ENCODE measurements at places on chromosomes 4 and X.

DNA sequence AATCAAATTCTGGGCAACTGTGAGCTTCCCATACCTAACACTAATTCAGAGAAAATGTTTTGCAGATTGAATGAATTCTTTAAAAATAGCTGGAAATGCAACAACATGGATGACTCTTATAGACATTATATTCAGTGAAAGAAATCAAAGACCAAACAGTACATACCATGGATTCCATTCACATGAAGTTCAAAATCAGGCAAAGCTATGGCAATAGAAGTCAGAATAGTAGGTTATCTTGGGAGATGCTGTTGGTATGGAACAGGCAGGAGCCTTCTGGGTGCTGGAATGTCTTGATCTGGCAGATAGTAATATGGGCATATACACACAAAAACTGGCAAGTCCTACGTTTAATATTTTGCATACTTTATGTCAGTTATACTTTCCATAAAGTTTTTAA, 25.5 kb upstream of the CBLL2 start:
- DNase-seq, result no peak

GRCh38 chr4:159352609-159353008, 249.7 kb downstream of the RAPGEF2 start:
- no peak for DNase-seq

DNA sequence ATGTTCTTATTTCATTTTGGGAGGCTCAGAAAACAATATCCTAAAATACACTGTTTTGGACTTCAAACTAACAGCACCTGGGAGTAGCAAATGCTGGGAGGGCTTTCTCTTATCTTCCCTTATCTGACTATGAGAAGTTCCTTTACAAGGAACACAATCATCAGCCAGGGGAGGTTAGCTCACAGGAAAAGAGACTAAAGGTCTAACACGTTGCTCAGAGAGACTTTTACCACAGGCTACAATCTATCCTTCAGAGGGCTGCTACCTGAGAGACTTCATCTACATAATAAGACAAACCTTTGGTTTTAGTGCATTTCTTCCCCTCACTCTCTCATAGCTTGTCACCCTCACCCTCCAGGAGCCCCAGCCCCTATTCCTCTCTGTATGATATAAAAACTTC, 35.8 kb downstream of the MEPE start:
- DNase-seq, result no peak

DNA sequence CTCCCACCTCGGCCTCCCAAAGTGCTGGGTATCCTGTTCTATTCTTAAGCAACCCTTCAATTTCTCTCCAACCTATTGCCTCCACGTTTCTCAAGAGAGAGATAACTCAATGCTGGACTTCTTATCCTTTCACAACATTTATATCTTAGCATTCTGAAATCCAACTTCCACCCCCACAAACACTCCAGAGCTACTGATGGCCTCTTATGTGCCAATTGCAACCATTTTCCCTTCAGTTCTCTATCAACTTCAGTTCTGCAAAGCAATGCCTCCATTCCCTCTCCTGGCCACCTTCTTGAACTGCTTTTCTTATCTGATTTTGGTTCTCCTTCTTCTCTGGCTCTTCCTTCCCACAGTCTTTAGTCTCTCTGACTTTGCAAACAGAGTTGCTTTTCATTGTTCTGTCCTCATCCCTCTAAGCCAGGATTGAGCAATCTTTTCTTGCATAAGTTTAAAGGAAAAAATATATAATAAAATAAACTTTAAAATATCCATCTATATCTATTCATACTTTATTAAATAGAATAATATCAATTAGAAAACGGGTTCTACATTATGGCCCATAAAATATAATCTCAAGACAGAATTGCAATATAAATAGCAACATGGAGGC, 3.6 kb upstream of the STBD1 start:
- DNase-seq, result peak; percentile 74

GRCh38 chr4:25984266-25984665, 70.2 kb downstream of the SMIM20 start:
- no peak for DNase-seq

DNA sequence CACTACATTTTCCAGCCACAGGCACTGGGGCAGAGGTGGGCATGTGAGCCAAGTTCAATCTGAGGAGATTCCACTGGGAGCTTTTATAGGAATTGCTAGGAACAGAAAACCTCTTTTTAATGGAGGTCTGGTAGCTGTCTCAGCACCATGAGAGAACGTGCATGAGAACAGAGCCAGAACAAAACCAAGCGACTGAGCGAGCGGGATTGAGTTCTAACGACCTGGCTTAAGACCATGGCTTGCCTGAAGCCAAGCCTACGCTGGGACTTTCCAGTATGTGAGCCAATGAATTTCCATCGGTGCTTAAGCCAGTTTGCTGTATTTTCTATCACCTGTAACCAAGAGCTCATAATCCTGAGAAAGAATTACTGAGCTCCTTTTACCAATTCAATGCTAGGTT, 183.7 kb downstream of the NR3C2 start:
- no peak for DNase-seq

GRCh38 chrX:6674734-6675133, 139.8 kb upstream of the VCX3A start:
- no peak for DNase-seq

DNA sequence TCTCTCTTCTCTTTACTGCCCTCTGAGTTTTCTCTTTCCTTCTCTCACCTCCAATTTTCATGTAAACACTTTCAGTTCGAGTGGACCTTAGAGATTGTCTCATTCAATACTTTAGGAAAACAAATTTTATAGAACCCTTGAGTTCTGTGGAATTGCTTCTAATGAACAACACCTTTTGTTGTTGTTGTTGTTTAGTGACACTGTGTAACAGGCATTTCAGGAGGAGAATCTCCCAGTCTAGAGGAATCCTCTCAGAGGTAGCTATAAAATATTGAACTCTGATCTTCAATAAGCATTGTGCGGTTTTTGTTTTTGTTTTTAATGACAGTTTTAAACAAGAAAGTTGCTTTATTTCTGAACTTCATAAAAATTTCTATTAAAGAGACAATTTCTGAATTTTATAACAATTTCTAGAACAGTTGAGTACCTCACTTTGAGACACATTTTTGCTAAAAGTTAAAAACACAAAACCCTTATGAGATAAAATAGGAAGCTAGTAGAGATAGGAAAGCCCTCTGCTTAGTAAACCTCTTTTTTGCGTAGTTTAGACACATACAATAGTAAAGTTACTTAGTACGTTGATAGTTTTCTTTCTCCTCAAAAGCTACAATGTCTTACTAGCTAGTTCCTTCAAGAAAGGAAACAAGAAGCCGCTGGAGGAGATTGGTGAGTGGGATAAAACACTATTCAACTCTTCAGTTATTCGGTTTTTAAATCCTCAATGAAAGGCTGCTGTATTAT, 38.8 kb downstream of the CLCN3 start:
- DNase-seq, result peak; percentile 11

- no peak for DNase-seq
Observed at GRCh38 chr4:56261027-56261426, 126.3 kb downstream of the AASDH start.

DNA sequence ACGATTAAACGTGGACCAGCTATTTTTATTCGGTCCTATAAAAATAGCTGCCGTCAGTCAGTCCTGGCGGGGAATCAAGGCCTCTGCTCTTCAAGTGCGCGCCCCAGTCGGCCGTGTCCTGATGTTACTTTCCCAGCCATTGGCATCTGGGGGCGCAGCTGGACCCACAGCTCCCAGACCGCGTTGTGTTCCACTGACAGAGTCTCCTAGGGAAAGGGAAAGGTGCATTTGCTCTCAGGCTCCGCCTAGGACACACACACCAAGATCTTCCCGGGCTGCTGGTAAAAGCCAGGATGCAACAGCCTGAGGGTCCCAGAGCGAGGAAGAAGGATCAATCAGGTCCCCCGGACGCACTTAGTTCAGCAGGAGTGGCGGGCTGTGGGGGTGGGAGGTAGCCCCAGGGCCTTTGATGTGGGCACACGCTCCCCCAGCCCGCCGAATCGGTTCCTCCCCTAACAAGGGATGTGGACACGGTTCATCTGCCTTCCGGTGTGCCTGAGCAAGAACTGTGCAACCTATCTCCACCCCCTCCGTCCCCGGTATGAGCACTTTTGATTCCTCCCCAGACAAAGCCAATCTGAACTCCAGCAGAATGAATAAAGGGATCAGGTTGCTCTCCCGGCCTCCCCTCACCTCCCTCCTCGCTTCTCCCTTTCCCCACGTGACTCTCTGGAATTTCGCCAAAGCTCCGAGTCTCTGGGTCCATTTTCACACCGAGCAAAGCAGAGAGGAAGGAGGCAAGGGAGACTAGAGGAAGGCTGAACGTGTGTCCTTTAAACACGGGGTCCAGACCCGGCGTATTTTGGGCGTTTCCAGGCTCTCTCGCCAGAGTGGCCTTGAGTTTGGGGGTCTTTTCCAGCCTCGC, 626 bp upstream of the FRAS1 start:
- DNase-seq, result no peak

DNA sequence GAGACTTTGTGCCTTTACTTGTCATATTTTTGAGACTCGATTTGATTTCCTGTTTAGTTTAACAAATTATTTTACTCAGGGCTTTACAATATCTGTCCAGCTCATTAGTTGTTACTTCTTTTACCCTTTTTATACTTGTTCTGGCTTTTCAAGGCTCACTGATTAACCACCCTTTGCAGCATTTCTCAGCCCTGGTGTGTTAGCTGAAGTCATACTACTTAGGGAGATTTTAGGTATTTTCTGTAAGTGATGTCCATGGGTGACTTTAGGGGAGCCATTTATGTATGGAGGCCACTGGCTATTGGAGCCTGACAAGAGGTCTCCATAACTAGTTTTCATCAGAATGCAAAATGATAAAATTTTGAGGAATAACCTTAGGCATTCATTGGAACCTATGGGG, 147.2 kb downstream of the RPA4 start:
- no peak for DNase-seq

GRCh38 chr4:171676555-171677215, 136.5 kb upstream of the GALNTL6 start:
- DNase-seq, result no peak

GRCh38 chr4:156999175-156999517, 27.5 kb upstream of the PDGFC start:
- no peak for DNase-seq

DNA sequence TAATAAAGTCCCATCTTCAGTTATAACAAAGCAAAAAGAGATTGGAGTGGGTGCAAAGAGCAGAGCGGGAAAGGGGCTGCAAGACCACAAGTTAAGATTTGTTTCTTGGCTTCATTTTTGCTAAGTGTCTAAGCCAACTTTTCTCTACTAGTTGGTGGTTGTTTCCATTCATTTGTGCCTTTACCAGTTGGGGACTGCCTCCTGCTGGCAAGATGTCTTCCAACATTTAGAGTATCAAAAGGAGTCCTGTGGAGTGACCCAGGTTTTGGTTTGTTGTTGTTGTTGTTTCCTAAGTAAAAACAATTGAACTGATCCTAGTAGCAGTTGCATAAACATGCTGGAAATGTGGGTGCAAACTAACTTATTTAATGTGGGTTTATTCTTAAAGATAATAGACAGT, 121.1 kb downstream of the SPATA18 start:
- no peak for DNase-seq

- no peak for DNase-seq
Observed at GRCh38 chr4:995311-996026, 2.3 kb upstream of the SLC26A1 start.

GRCh38 chrX:68648960-68649359, 1.5 kb downstream of the STARD8 start:
- DNase-seq, result no peak

GRCh38 chr4:124955476-124955875, 242.9 kb upstream of the ANKRD50 start:
- no peak for DNase-seq

- DNase-seq, result no peak
Observed at GRCh38 chrX:70262952-70263567, 3.1 kb upstream of the P2RY4 start.

GRCh38 chr4:121277194-121278105, 103.4 kb downstream of the QRFPR start:
- DNase-seq, result no peak

DNA sequence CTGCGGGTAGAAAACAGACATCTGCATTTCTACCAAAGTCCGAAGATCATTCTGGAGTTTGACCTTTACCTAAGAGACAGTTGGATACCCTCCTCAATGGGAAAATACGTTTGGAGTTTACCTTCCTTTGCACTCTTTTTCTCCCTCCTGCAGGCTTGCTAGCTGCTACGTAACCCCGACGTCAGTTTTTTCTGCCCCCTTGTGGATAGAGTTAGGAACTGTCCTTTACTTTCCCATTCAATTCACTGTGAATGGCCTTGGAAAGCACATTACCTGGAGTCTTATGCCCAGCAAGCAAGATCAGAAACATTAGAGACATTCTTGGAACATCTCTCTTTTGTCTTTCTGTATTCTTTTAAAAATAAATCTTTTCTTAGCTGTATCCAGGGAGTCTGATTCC, 250.7 kb downstream of the NAP1L3 start:
- peak; percentile 2 for DNase-seq

DNA sequence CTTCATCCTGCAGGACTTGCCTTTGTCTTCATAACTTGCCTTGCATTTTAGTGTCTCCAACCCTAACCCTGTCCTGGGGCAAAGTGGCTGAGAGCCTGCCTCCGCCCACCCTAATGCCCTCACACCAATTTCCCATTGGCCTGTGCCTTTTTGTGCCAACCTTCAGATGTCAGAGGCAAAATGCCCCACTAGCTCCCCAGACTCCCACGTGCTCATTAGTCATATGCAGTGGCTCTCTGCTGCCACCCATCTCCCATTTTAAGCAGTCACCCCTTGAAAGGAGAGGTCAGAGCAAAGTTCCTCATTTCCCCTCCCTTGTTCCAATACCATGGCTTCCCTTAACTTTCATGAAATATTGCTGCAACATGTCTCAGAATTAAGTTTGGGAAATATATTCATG, 74.8 kb upstream of the PASD1 start:
- peak; percentile 8 for DNase-seq

- DNase-seq, result no peak
Observed at GRCh38 chr4:70714079-70714887, 7.5 kb upstream of the RUFY3 start.

- DNase-seq, result peak; percentile 31
Observed at GRCh38 chr4:101345271-101345595, 2.1 kb downstream of the PPP3CA start.

DNA sequence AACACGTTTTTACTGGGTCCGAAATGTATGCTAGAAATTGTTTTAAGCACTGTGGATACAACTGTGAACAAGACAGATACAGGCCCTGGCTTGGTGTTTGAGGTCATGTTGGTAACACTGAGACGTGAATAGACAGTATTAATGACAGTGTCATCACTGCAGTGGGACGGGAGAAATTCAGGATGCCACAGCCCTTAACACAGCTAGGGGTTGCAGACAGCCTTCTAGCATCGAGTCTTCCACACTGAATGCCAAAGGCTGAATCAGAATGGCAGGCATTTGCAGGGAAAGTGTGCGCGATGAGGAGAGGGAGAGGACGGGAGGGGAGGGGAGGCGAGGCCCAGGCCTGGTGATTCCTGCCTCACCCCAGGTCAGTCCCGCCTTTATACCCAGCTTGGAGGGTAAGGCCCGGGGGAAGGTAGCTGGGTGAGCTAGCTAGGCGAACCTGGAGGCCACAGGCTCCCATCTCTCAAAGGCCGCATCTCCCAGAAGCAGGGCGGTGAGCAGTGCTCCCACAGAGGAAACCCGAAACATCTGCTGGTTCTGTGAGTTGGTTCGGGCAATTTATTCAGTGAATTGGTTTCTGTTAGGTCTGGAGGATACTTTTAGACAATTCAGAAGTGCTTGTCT, 44.1 kb upstream of the CLDN24 start:
- DNase-seq, result no peak

GRCh38 chrX:77431227-77431626, 16.0 kb upstream of the FGF16 start:
- DNase-seq, result peak; percentile 18

GRCh38 chrX:28586981-28587551, at the start of gene IL1RAPL1:
Gene IL1RAPL1, plus strand, starts transcription at chrX:28587446.
- DNase-seq, result no peak

GRCh38 chr4:156824451-156825060, 147.0 kb downstream of the PDGFC start:
- DNase-seq, result no peak
